ENCODE measurements at places on chromosomes 16 and 17.

DNA sequence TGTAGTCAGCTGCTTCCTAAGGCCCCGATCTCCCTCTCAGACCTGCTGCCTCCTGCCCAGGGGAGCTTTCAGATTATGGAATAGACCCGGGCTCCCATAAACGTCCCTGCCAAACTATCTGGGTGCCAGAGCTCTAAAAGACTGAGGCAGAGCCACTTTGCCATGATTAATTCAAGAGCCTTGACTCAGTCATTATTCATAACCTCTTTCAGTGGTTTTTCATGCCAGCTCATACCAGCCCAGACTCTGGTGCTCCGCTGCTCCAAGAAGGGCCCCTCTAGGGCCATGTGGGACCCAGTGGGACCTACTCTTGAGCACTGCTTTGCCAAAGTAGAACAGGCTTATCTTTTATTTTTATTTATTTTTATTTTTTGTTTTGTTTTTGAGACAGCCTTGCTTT lies 23.9 kb downstream of the DNAI2 start:
- peak; percentile 41 for DNase-seq

DNA sequence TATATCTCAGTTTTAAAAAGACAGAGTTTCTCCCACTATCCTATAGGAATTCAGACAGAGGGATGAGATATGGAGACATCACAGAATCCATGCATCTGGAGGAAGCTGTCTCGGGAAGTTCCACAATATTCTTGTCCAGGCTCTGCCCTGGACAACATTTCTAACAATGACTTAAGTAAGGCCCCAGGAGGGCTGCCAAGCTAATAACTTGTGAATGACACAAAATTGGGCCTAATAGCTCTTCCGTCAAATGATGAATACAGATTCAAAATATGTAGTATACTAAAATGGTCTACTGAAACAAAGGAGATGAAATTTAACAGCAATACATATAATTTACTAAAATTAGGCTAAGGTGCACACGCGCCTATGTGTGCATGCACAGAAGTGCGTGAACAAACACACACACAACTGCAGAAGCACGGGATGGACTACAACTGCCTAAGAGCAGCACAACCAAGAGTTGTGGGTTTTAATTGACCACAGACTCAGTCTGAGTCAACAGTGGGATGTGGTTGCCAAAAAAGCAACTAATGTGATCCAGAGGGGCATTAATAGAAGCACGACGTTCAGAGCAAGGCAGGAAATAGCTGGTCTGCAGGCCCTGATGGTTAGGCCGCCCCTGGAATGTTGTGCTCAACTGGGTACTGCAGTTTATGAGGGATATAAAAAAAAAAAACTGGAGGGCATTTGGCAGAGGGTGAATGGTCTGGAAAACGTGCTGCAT lies 26.3 kb upstream of the HS3ST2 start:
- no peak for DNase-seq

- DNase-seq, result no peak
Measured at GRCh38 chr17:59642565-59642964, 22.9 kb downstream of the CLTC start.

- no peak for DNase-seq
Measured at GRCh38 chr17:19285213-19285900, 48.2 kb downstream of the EPN2 start.

DNA sequence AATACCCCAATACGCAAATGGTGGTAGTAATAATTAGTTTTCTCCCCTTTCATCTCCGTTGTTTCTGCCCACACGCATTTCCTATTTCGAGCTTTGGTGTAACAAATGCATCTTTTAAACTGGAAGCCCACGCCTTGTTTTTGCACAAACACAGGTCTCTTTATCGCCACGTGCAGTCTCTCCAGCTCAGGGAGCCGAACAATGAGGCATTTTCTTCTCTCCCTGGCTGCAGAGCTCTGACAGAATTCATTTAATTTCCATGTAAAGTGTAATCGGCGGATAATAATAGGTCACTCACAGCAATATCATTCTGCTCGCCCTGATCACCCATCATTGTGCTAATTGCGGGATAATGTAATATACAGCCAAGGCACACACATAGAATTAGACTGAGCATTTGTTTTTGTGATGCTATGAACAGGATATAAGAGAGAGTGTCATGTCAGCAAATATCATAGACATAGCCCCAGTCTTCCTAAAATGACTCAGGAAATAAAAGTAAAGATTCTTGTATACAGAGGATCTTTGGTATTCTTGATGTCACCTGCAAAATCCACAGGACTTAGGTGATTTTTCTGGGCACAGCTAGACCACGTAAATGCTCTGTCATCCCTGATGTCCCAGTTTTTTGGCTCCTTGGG lies 452.6 kb upstream of the CDH11 start:
- no peak for DNase-seq

GRCh38 chr17:79515110-79515509 lies 95.7 kb downstream of the RBFOX3 start:
- no peak for DNase-seq

GRCh38 chr17:50955160-50955559 lies 89.0 kb upstream of the TOB1 start:
- DNase-seq, result no peak

GRCh38 chr16:76207270-76207669 lies 69.9 kb upstream of the CNTNAP4 start:
- no peak for DNase-seq

DNA sequence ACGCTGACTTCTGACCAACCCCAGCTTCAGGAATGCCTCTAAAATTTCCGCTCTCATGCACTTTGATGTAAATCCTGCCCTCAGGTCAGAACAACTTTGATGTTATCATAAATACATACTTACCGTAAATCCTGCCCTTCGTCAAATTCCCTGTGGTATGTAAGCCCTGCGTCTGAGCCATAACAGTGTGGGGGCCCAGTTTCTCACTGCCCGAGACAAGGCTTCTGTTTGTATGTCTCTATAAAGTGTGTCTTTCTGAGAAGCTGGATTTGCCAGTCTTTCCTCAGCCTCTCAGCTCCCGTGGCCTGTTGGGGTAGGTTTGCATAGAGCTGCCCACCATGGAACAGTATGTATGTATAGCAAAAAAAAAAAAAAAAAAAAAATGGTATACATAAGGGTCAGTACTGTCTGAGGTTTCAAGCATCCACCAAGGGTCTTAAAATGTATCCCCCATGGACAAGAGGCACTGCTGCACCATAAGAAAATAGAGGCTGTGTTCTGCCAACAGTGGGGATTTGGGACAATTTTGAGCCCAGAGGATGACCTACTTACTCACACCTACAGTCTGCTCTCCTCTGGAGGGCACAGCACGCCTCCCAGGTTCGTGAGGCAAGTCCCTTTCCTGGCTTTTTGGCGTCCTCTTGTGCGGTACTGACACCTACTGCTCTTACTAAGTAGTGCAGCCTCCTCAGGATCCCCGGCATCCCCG lies 17.5 kb downstream of the PRMT7 start:
- DNase-seq, result peak; percentile 79
